ENCODE measurements at places on chromosomes 16 and 17. TPM values are rescaled to one million over a fixed set of nuclear protein-coding genes. Genes with fewer than 3 reads are reported as not detected.

Gene HP
- total RNA-seq = 348 TPM

Gene KRTAP2-2
- not detected for total RNA-seq

Gene SNAI3
- total RNA-seq = 2.7 TPM

- DNase-seq = no peak
These were observed 6.1 kb upstream of the ALOX12 start for GRCh38 chr17:6989779-6990178.

DNA sequence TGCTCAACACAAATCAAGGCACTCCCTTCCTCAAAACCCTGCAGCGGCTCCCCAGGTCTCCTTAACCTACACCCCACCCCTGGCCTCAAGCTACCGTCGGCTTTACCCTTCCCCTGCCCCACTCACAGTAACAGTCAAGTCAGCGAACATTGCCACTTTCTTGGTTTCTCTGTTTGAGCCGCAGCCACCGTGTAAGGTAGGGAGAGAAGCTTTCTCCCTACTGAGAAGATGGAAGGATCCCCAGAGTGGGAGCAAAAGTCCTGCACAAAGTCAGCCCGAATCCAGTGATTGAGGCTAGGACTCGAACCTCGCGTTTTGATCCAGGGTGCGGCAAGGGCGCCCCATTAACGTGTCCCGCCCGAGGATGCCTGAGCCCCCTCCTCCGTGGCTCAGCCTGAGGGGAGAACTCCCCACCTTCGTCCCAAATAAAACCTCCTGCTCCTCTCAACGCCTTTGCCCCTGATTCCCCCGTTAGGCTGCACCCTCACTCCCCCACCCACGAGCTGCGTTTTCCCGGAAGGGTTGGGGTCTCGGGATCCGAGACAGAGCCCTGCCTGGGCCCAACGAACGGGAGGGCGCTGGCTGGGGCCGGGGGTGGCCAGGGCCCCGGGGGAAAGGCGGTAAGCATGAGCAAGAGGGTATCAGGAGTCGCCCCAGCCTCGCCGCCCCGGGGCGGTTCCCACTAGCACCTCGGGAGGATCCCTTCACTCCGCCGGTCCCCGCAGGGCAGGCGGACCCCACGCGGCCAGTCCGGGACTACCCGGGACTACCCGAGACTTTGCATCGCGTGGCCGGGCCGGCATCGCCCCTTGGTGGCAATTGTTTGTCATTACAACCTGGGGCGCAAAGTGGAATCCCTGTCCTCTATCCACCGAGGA lies 9.9 kb upstream of the NAGS start:
- DNase-seq = peak; percentile 80

Data from left cardiac atrium (tissue), 4 donors.